ENCODE measurements at places on chromosomes 7 and 10. TPM values are rescaled to one million over a fixed set of nuclear protein-coding genes. Genes with fewer than 3 reads are reported as not detected.

The FAM25G gene
- not detected for total RNA-seq

The CCDC3 gene
- 0.19 TPM for total RNA-seq

- DNase-seq: no peak
Measured at GRCh38 chr10:124249812-124250432, 156.5 kb upstream of the CHST15 start.

DNA sequence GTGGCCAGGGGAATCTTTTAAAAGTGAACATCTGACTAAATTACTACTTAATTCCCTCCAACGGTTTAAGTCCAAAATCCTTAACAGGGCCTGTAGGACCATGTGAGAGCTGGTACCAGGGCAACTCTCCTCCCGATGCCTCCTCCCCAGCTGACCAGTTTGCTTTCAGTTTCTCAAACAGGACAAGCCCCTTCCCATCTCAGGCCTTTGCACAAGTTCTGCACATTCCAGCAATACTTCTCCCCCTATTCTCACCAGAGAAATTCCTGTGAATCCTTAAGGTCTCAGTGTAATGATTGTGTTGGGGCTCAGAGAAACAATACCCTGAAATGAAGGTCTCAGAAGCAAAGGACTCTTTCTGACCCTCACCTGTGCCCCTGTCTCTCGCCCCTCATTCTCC is 8.0 kb upstream of the CALHM1 start:
- no peak for DNase-seq

Measured in activated naive CD4-positive, alpha-beta T cell treated with anti-CD3 and anti-CD28 coated beads, Interleukin-2, amount 50 U/mL, for 72 hours (primary cell).